ENCODE measurements at places on chromosomes 7 and 10.

DNA sequence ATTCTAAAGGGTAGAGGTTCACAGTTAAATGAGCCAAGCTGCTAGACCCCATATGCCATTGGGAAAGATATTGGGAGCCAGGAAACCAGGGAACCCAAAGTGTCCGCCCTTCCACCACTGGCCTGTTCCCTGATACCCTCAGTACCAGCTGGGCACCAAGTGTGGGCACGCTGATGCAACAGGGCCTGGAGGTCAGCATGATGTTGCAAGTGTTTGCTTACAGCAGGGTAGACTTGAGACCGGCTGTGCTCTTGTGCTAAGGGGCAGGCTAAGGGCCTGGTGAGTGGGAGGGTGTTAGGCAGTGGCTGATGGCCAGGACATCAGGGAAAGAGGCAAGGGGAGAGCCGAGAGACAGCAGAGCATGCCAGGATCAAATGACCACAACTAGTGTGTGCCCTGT is 21.0 kb upstream of the MYL7 start:
- no peak for DNase-seq

DNA sequence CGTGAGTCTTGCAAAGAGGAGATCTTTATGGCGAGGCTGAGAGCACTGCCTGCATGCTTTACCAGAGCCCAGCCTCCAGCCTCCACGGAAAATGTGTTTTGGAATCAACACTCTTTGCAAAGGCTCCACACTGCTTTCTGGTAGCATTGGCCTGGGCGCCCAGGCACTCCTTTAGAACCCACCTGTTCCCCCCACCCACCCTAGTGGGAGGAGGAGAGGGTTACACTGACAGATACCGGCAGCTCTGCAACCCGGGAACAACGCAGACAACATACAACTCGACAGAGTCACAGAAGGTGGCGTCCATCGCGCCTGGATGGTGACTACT is 5.5 kb upstream of the MNX1 start:
- DNase-seq = no peak

DNA sequence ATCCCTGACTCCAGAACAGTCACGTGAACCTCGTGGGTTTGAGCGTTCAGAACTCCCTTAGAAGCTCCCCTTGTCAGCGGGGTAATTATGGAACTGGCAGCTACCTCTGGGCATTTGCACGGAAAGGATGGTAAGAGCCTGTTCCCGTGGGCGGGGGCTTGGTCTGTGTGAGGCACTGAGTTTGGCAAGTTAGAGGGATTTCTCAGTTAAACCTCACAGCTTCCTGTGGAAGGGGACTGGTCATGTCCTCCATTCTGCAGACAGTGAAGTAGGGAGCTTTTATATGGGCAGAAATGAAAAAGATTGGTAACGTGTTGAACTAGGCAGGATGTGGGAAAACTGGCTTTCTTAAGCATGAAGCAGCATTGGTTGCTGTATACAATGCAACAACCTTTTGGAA is 16.0 kb downstream of the PALD1 start:
- DNase-seq = peak; percentile 62

DNA sequence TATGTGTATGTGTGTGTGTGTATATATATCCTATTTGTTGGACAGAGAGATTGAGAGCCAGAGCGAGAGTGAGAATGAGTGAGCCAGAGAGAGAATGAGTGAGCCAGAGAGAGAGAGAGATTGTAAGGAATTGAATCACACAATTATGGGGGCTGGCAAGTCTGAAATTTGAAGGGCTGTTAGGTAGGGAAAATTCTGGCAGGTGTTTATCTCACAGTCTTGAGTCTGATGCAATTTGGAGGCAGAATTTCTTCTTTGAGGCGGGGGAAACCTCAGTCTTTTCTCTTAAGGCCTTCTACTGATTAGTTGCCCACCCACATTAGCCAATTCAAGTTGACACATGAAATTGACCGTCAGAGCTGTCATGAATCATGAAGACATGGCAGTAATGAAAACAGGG is 41.0 kb upstream of the WASL start:
- DNase-seq = no peak

GRCh38 chr7:127375631-127376030 is 16.9 kb downstream of the ZNF800 start:
- DNase-seq = no peak

DNA sequence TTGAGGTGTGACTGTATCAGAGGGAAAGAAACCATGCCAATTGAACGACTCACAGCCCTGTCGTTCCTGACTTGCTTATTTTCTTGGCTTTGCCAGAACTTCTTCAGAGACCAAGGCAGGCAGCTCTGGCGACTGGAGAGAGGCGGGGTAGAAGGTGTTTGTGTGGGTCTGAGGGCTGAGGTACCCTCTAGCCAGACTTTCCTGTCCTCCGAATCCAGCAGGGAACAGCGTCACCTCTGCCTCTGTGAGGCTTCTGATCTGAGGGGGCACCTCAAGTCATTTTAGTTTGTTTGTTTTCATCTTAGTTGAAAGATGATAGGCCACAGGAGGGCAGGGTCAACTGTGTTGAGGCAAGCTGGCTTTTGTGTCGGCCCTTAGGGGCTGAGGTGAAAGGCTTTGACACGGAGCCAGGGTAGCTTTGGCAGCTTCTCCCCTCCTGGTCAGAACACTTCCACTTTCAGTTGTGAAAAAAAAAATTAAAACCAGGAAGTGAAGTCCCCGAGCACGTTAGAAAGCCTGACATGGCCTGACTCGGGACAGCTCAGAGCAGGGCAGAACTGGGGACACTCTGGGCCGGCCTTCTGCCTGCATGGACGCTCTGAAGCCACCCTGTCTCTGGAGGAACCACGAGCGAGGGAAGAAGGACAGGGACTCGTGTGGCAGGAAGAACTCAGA is 1.9 kb downstream of the ACSL5 start:
- peak; percentile 32 for DNase-seq

GRCh38 chr10:113103131-113103840 is 153.2 kb downstream of the TCF7L2 start:
- no peak for DNase-seq

- DNase-seq = no peak
These were observed 20.6 kb downstream of the CLRN3 start for GRCh38 chr10:127872011-127872761.

GRCh38 chr7:32224276-32224675 is 154.1 kb upstream of the PDE1C start:
- DNase-seq = no peak

GRCh38 chr10:36717118-36717517 is 408.3 kb upstream of the ANKRD30A start:
- no peak for DNase-seq

GRCh38 chr7:31002256-31002655 is 38.5 kb downstream of the GHRHR start:
- no peak for DNase-seq

DNA sequence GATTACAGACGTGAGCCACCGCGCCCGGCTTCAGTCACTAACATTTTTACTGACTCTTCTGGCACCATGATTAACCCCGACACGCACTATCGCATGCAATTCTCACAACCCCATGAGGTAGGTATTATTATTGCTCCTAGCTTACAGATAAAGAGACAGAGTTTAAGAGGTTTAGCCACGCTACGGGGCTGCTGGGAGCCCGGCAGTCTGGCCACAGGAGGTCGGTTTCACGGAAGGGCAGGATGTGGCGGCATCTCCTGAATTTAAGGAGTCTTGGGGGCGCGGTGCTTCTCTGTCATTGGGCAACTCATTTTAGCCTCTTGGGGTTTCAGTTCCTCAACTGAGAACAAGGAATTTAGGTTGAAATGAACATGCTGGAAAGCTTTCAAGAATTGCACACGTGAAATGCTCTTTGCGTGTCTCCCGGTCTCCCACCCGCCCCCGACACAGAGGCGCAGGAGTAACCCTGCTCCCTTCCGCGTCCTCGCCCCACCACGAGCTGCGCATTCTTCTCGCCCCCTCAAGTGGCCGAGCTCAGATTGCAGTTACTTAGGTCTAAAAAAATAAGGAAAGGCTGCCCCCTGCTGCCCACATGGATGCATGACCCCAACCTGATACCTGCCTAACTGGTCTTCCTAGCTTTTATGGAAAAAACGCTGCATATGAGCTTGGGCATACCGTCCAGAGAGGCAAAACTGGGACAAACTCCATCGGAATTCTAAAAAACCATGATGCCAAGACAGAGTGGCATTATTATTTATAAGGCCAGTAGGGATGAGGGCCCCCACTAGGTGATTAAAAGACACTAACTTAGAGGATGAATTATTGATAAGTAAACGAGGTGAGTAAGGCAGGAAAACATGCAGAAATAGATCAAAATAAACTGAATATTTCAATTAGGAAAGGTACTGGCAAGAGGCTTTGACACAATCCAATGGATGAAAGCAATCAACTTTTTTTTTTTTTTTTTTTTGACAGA is 12.4 kb downstream of the PRSS2 start:
- DNase-seq = peak; percentile 62

- no peak for DNase-seq
These were observed 58.9 kb downstream of the POLL start for GRCh38 chr10:101529207-101529606.

GRCh38 chr7:11203683-11204082 is 230.0 kb downstream of the PHF14 start:
- no peak for DNase-seq

DNA sequence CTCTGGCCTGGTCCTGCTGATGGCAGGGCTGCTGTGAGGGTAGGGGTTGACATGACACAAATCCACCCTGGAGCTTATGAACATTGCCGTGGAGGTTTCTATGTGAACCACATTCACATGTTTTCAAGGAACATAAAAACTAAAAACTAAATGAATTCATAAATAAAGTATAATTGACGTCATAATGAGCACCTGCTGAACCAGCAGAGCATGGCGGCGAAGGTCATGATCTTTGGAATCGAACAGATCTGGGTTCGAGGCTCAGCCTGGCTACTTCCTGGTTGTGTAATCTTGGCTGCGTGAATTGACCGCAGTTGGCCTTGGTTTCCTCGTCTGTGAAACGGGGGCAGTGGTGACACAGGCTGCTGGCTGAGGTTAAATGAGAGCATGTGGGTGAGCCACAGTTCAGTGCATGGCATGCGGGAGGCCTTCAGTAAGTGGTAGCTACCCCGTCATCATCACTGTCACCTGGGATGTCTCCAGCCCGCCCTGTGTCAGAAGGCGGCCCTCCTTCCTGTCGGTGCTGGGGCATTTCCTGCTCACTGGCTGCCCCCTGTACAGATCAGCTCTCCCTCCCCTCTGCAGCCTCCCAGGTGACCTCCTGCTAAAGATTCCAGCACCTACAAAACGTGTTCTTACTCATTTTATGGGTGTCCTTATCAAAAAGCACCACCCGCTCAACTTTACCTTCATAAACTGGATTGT is 190.3 kb upstream of the SHH start:
- no peak for DNase-seq

DNA sequence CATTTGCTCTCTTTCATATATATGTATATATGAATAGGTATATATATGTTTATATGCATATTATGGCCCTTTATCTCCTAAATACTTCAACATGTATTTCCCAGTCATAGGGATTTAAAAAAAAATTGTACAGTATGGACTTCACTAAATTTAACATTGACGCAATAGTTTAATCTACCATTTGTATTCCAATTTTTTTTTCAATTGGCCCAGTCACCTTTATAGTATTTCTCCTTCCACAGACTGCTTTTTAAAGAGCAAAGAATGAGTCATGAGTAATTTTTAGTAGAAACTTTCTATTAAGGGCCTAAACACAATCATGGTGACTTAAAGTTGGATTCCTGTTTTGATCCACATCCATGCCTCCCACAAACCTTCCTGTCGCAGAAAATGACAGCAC is 20.5 kb downstream of the CCSER2 start:
- no peak for DNase-seq

All from T-helper 2 cell treated with Interferon-gamma antibody and Interleukin-4, amounts not matched to agents 5 μg/mL and 100 μg/mL, for 36 hours (primary cell).